Fibroblast of skin of right quadriceps (primary cell): ENCODE measurements at places on chromosomes 2 and 18.
A peak's percentile ranks its signal among the peaks of the same experiment; 100 is the strongest.

- DNase-seq: no peak
These were observed 34.3 kb upstream of the TXNDC2 start for GRCh38 chr18:9851511-9851910.

- peak; percentile 77 for DNase-seq
These were observed 54.5 kb upstream of the AFF3 start for GRCh38 chr2:100196786-100197494.

- DNase-seq: peak; percentile 61
These were observed 5.4 kb downstream of the SPR start for GRCh38 chr2:72892506-72893173.

DNA sequence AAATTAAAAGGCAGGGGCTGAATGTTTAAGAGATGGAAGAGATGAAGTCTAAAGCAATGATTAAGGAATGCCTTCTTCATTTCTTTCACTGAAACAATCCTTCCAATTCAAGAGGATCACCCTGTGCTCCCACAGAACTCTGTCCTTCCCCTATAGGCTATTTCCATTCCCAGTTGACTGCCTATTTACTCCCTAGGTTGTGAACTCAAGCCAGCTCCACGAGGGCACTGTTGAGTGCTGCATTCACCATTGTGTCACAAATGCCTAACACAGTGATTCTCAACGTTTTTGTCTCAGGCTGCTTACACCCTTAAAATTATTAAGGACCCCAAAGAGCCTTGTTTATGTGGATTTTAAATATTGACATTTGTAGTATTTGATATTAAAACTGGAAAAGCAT lies 112.4 kb downstream of the AOX1 start:
- no peak for DNase-seq

DNA sequence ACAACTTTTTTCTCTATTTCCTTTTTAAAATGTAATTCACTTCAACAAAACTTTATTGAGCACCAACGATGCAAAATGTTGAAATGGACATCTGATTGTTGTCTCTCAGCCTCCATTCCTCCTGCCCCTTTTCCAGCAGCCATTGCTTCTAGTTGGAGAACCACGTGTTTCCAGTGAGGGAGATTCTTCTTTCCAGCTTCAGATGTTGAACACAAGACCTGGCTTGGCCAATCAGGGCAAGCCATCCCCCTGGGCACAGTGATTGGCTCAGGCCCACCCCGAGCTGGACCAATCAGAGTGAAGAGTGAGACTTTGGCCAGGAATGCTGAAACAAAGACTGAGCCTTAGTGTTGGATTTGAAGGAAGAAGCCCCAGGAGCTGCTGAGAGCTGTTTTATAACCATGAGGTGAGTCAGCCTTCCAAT lies 59.0 kb downstream of the E2F6 start:
- DNase-seq: peak; percentile 93

DNA sequence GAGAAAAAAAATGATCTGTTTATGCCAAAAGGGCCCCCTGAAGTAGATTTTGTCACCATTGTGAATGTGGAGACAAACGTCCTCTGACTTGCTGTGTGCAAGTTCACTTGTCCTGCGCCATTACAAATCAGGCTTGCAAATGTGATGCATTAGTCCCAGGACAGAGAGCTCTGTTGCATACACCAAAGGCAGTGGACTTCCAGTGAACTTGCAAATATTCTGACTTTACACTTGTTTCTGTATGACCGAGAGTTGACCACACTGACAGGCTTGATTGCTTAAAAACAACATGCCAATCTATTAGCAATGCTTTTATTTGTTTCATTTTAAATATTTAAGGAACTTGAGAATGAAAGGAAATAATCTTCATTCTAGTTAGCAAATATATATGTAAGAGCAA lies 293.2 kb downstream of the PLCL1 start:
- no peak for DNase-seq

GRCh38 chr2:74548900-74549826 lies 4.6 kb downstream of the LOXL3 start:
- DNase-seq: peak; percentile 51

GRCh38 chr2:127621981-127622431 lies 23.9 kb upstream of the GPR17 start:
- DNase-seq: no peak

GRCh38 chr18:58227361-58227930 lies 183.4 kb downstream of the NEDD4L start:
- no peak for DNase-seq

- DNase-seq: no peak
These were observed 174.2 kb upstream of the RBMS1 start for GRCh38 chr2:160667811-160668210.

DNA sequence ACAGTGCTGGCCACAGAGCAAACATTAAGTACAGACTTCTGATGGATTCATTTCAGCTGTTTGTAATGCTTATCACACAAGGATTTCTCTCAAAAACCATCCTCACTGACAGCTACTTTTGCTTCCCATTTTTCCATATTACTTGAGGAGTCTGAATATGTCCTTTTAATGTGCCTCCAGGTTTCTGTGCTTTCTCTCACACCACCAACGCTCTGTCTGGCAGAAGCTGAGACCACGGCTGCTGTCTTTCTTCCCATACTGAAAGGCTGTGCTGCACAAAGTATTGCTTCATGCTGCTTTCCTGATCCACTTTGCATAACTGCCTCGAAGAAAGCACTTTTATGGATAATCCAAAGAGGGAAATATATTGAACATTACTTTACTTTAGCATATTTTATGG lies 312.1 kb upstream of the ZEB2 start:
- no peak for DNase-seq

DNA sequence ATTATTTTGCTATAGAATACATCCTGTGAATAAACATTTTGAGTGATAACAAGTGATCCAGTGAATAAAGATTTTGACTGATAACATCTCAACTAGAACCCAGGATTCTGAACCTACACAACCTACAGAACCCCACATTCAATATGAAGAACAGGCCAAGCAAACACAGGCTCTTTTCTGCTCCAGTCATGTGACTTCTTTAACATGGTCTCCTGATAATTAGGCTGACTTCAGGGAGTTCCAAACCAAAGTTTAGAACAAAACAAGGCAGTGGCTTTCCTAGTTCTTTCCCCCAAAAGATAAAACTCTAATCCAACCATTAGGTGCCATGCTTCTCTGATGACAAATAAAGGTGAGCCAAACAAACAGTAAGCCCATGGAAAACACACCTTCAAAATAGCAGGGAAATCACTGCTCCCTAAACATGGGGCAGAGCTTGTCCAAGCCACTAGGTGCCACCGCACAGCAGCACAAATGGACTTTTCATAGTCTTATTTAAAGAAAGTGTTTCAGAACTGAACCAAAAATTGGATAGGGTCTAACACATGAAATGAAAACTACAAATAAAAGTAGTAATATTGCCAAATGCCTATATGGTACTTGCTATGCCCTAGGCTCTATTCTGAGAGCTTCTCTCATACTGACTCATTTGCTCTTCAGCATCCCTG lies 95.3 kb downstream of the EVA1A start:
- DNase-seq: peak; percentile 45
